Activated CD8-positive, alpha-beta memory T cell treated with anti-CD3 and anti-CD28 coated beads for 1 hour (primary cell): ENCODE measurements at places on chromosomes 2 and 18.

GRCh38 chr2:9484533-9484932 lies 10.2 kb downstream of the IAH1 start:
- no peak for DNase-seq

GRCh38 chr2:39120521-39120770 lies 405 bp downstream of the SOS1 start:
- DNase-seq = no peak

DNA sequence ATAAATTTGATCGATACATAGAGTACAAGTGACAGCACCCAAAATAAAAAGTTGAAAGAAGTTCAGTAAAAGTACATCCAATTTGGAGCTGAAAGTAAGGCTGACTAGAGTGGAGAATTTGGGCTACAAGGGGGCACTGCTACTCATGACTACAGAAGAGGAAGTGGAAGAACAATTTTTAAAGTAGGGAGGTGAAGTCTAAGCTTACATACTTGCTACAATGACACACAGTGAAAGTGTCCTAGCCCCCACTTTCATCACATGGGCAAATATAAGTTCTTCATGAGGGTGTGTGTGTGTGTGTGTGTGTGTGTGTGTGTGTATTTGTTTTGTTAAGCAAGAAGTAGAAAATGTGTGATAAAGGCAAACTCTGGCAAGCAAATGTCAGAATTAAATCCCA lies 45.7 kb downstream of the MAP3K2 start:
- DNase-seq = no peak

GRCh38 chr2:172921532-172922236 lies 154.0 kb upstream of the MAP3K20 start:
- no peak for DNase-seq

GRCh38 chr2:163755366-163755765 lies 19.6 kb upstream of the FIGN start:
- no peak for DNase-seq

DNA sequence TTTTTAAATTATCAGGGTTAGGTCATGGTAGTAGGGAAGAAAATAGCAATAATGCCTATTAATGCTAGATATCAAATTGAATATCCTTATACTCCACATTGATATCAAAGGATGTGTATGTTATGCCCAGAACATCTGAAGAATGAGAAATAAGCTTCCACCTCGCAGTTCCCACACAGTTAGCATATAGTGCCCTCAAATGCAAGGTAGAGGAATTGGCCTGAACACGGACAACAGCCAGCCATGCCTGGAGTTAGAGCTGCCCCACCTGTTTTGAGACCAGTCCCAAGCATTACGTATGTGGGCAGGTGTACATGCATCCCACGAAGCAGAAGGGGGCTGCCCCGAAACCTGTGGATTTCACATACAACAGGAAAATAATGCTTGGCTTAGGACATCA lies 79.6 kb downstream of the SUMO1 start:
- no peak for DNase-seq

DNA sequence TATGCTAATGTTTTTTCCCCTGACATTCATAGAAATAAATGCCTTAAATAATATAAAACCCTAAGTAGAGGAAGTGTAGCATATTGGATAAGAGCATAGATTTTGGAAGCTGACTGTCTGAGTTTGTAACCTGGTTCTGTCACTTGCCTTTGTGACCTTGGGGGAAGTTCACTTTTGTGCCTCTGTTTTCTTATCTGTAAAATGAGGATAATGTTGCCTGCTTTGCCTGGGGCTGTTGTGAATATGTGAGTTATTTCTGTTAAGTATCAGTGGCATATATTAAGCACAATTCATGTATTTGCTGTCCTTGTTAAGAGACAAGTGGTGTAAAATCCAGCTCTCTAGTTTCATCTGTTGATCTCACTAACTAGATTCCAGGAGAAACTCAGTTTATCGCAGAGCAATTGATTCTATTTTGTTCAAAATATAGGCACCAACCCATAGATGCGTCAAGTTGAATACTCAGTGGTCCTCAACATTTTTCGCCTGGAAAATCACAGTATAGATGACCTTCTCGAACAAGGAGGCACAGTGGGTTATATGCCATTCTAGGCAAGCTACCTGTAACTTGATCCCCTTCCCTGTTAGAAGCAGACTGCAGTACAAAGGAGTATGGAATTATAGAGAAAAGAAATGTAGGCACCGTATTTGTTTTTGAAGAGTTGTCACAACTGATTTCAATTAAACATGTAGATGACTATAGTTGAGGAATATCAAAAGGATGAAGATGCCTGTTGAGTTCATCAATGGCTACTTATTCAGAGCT lies 67.0 kb downstream of the SOCS6 start:
- no peak for DNase-seq

GRCh38 chr2:86785456-86785855 lies 5.3 kb downstream of the CD8A start:
- DNase-seq = no peak

- DNase-seq = no peak
Measured at GRCh38 chr2:96526101-96526591, 10.4 kb upstream of the ARID5A start.

- no peak for DNase-seq
Measured at GRCh38 chr2:184004948-184005672, 593.2 kb upstream of the ZNF804A start.

DNA sequence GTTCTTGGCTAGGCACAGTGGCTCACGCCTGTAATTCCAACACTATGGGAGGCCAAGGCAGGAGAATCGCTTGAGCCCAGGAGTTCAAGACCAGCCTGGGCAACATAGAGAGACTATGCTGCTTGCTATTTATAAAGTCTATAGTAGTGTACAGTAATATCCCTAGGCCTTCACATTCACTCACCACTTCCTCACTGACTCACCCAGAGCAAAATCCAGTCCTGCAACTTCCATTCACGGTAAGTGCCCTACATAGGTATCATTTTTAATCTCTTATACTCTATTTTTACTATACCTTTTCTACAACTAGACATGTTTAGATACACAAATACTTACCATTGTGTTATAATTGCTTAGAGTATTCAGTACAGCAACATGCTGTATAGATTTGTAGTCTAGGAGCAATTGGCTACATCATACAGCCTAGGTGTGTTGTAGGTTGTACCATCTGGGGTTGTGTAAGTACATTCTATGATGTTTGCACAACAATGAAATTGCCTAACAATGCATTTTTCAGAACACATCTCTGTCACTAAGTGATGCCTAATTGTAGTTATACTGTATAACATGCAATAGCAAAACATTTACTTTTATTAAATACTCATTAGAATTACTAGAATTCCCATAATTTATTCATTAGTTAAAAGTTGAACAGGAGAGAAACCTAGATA lies 8.8 kb downstream of the DHX57 start:
- no peak for DNase-seq

DNA sequence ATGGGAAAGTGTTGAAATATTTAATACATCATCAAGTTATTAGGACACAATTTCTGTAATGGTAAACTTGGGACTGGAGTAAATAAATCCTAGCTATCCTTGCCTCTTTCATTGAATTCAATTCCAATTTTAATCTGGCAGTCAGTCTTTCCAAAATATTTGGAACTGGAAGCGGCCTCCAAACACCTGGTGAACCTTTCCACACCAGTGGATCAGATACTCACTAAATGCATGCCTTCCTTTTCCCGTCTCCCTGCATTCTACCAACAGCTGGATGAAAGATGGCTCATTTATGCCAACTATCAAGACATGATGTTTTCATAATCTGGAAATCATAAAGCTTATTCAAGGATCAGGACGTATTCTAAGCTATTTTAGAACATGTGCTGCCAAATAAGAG lies 488.2 kb upstream of the SPHKAP start:
- no peak for DNase-seq

GRCh38 chr2:176110415-176111308 lies 3.6 kb downstream of the HOXD11 start:
- DNase-seq = no peak

- DNase-seq = no peak
Measured at GRCh38 chr2:180944372-180944771, 36.0 kb upstream of the UBE2E3 start.

DNA sequence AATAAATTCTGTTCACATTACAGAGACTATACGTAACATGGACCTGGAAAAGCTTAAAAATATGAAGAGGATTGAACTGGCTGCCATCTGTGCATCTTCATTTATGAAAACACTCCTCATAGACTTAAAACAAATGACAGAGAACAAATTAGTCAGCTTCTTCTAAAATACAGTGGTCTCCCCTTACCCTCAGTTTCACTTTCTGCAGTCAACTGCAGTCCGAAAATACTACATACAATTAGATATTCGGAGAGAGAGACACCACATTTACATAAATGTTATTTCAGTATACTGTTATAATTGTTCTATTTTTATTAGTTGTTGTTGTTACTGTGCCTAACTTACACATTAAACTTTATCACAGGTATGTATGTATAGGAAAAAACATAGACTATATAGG lies 6.5 kb downstream of the RNF103 start:
- no peak for DNase-seq

DNA sequence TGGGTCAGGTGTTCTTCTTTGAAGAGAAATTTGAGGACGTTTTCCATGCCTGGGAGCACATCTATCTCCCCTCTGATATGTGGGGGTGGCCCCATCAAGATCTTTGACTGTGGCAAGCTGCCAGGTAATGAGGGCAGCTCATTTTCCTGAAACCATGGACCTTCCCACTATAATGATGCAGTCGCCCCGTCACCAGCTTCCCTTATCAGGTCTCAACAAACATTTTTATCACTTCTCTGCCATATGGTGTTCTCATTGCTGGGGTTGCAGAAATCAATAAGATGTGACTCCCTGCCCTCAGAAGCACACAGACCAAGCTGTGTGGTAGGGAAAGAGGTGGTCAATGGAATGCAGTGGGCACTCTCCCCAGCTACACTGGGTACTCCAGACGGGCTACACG lies 48.4 kb upstream of the B3GNT7 start:
- DNase-seq = no peak

- DNase-seq = no peak
Measured at GRCh38 chr2:47303341-47304148, 99.4 kb upstream of the MSH2 start.

DNA sequence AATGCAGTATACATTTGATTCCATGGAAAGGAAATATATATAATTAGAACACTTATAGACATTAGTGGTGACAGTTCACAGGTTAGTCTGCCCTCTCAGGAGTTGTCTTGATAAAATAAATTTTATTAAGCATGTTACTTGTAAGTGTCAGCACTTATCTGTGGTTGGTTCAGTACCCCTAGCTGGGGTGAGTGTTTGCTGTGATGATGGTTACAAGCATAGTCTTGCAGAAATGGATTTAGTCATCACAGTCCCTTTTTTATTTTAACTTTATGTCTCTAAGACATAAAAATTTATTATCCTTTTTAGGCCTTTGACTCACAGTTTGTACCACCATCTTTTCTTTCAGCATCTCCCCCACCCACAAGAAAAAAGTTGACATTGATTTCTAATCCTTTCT lies 52.1 kb downstream of the NCK2 start:
- DNase-seq = no peak

DNA sequence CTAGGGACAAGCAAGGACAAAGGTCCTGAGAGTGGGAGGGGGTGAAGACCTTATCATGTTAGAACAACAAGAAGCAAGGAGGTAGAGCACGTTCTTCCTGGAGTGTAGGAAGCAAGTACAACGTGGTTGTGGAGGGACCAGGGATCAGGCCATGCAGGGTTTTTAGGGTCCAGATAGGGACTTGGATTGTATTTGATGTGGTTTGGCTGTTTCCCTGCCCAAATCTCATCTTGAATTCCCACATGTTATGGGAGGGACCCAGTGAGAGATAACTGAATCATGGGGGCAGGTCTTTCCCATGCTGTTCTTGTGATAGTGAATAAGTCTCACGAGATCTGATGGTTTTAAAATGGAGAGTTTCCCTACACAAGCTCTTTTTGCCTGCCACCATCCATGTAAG lies 53.2 kb downstream of the ICA1L start:
- no peak for DNase-seq

GRCh38 chr18:622289-622688 lies 25.5 kb downstream of the CLUL1 start:
- DNase-seq = no peak

DNA sequence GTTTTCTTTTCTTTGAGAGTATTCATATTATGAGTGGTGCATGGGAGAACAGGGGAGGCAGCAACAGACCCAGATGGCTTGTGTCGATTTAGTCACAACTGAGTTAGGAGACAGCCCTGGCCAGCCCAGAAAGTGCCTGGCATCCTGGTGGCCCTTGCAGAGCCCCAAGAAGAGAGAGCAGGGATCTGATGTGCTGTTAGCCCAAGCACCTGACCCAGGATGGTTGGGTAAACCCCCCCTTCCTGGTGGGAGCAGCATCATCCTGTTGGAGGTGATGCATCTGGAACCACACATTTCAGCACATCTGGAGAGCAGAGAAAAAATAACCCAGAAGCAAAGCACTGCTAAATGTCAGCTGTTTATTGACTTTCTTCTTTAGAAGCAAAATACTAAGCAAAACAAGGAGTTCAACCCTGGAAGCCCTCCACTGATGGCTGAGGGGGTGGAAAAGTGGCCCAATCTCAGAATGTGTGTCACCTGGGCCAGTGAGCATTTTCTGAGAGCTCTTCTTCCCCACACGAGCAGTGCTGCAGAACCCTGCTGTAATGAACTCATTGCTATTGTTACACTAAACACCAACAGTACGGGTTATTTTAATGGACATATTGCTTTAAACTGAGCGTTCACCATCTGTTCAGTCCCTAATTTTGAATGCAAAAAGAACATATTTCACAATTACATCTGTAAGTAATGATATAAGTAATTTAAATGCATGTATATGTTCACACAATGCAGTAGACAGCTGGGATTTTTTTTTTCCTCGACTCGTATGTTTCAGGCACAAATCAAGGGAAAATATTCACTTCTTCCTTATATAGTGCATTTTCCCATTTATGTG lies 100.6 kb upstream of the SMIM21 start:
- no peak for DNase-seq

- no peak for DNase-seq
Measured at GRCh38 chr2:178163395-178163794, 30.9 kb upstream of the OSBPL6 start.

- no peak for DNase-seq
Measured at GRCh38 chr18:49707599-49707998, 105.7 kb downstream of the ACAA2 start.

GRCh38 chr18:61129001-61129400 lies 204.2 kb upstream of the CDH20 start:
- DNase-seq = no peak

DNA sequence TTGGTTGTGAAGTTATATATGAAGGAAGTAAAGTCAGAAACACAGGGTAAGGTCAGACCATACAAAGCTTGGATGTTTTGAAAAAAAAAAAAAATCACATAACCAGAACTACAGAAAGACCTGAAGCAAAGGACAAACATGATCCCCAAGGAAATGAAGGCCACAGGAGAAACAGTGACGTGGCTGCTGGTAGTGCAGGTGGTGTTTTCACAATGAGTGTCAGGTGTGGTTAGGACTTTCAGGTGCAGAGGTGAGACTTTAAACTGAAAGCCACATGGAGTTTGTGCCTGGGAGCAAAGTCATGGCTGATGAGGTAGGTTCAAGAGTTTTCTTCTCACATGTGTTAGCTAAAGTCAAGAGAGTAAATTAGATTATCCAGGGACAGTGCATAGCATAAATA lies 270.7 kb downstream of the PIEZO2 start:
- no peak for DNase-seq

GRCh38 chr2:215787565-215788178 lies 225.7 kb downstream of the MREG start:
- no peak for DNase-seq

GRCh38 chr18:13317801-13318200 lies 99.2 kb downstream of the LDLRAD4 start:
- no peak for DNase-seq

GRCh38 chr18:61628085-61628484 lies 264.7 kb downstream of the RNF152 start:
- DNase-seq = no peak

- DNase-seq = no peak
Measured at GRCh38 chr18:59022167-59022945, 117.3 kb upstream of the SEC11C start.
